Left ventricle myocardium superior (tissue), 1 donor: ENCODE measurements at places on chromosomes 2 and 18.

DNA sequence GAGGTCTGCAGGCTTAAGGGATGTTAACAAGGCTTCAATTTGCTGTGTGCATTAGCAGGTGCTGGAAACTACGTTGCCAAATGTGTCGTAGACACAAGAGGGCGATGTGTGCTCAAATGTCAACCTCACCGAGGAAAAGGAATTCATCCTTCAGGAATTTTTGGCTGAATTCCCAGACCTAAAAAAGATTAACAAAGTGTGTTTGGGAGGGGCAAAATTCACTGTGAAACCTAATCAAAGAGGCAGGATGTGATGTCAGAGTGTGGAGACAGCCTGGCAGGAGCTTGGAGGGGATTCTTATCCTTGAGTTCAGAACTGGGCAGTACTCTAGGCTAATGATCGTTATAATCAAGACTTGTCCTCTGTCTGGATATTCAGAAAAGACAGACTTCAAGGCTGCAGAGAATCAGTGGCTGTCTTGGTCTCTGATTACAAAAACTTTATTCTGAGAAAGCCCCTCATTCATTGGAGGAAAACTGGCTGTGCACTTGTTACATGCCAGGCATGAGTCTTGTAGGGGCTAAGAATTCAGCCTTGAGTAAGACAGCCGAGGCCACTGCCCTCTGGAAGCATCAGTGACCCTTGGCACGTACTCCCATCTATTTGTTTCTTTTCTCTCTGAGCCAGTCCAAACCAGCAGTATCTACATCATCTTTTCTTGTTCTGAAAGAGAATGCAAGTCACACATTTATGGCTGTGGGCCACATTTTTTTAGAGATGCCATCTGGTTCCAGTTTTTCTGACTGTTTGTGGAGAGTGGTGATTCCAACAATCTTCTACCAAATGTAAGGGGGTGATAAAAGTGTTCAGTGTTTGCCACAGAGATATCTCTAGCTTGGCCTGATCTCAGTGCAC is 18.7 kb upstream of the SCYGR1 start:
- peak; percentile 32 for DNase-seq

DNA sequence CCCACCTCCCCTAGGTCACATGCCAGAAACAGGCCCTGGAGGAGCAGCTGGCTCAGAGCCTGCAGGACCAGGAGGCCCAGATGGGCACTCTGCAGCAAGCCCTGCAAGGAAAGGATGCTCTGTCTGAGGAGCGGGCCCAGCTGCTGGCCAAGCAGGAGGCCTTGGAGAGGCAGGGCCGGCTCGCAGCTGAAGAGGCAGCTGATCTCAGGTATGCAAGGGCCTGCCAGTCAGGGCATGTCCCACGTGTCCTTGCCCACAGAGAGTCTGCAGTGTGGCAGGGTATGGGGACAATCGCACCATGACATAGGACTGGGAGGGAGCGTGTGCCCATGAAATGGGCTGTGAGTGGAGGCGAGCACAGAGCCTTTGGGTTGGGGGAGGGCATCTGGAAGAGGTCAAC is 39.9 kb downstream of the CROCC2 start:
- peak; percentile 24 for DNase-seq

- no peak for DNase-seq
Measured at GRCh38 chr2:162177301-162177700, 25.3 kb upstream of the GCG start.

DNA sequence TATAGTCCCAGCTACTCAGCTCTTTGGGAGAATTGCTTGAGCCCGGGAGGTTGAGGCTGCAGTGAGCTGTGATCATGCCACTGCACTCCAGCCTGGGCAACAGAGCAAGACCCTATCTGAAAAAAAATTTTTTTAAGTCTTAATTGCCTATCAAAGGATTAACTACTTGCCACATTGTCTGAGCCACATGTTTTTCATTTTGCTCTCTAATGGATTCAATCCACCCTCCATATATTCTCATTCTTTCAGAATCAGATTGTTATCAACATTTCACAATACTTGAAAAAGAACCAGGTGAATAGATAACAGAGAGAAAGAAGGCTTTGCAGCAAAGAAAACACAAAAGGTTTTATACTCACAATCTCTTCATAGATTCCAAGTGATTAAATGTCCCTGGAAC is 61.0 kb downstream of the PXDN start:
- no peak for DNase-seq

GRCh38 chr2:73839653-73840411 is 11.1 kb downstream of the STAMBP start:
- no peak for DNase-seq

GRCh38 chr2:177772529-177772928 is 300.0 kb downstream of the PDE11A start:
- DNase-seq, result no peak

- DNase-seq, result peak; percentile 56
Measured at GRCh38 chr18:9902832-9903231, 11.0 kb upstream of the VAPA start.

GRCh38 chr2:232104076-232104646 is 142.6 kb downstream of the DIS3L2 start:
- no peak for DNase-seq
